ENCODE measurements at places on chromosomes 6 and 20. TPM values are rescaled to one million over a fixed set of nuclear protein-coding genes. Genes with fewer than 3 reads are reported as not detected.

The ADGRF4 gene
- total RNA-seq = 0.06 TPM

The EFCAB8 gene
- total RNA-seq = not detected

The SIGLEC1 gene
- 3.6 TPM for total RNA-seq

DNA sequence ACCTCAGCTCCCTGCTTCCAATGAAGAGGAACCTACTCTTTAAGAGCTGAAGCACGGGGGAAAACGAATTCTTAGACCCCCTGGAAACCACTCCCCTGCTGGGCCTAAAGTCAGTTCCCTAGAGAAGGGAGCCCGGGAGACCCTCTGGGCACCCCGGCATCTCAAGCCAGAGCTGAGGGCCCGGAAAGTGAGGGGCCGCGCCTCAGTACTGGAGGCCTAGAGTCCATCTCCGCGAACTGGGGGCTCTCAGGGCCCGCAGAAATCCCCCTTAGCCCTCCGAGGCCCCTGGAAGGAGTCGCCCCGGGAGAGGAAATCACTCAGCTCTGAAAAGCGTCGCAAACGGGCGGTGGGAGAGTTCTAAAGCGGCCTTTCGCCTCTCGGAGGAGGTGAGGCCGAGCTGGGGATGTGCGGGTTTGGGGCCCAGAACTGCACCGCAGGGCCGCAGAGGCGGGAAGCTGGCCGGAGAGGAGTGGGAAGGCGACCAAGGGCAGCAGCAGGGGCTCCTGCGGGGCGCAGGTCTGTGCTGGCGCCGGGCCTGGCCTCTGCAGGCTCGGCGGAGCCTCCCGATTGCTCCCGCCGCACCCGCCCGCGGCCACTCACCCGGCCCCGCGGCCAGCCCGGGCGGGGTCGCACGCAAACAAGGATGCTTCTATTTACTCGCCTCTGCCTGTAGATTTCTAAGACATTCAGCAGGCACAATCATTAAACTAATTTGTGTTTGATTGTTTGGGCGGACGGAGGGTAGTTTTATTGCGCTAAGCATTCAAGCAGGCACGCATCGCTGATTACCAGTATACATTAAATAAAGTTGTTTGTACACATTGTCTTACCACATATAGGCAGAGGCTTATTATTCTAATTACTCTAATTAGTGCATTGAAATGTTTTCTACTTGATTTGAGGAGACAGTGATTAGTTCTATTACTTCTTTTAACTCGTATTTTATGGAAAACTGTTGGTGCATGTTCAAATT is 9.2 kb downstream of the POU3F2 start:
- DNase-seq = no peak

GRCh38 chr20:813390-813789 is 20.1 kb upstream of the FAM110A start:
- no peak for DNase-seq

DNA sequence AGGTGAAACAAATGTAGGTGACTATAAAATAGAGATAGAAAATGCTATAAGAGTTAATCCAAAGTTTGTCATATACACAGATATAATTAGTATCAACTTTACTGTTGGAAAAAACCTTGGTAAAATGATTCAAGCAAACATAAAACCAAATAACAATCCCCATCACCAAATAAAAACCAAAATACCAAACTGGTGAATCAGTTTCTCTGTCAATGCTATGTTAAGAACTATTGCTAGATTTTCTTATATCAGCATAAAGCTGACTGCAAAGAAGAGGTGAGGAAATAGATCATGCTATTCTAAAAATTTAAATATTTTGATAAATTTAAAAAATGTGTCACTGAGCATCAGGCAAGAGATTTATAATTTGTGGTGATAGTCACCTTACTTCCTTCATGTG is 658.4 kb downstream of the PHF3 start:
- DNase-seq = no peak

DNA sequence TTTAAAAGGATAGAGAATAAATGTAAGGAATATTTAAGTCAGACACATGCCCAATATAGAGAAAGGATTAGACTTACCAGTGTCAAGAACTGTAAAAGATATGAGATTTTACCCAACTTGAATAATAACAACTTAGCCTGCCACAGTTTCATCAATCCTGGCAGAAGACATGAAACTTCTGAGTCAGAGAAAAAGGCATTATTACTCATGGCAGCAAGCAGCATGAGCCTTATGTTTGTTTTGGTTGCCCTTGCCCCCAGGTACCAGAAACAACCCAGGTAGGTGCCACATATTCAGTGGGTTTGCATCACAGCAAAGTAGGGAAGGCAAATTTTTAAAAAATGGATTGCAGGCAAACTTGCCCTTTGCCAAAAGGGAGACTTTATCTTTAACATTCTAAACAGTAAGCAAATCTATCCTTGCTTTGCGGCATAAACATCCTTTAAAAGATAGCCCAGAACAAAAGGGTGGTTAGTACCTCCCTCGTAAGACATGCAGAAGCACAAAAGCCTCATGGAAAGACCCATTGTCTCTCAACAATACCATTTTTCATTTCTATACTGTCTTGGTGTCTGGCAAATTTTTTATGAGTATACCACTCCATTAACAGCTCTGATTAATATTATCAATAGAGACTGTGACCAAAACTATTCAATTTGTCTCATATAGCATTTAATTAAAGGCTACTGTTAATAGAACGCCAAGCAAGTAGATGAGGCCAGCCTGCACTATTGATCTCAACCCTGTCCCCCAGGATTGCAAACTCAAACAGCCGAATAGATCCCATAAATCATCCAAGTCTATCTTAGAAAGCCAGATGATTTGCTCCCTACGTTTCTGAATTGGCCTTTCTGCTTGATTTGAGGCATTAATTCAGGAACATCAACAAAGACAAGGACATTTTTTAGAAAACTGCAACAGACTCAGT is 185.1 kb downstream of the COL19A1 start:
- DNase-seq = no peak

GRCh38 chr20:45949542-45950329 is 15.3 kb downstream of the PCIF1 start:
- no peak for DNase-seq
